Activated naive CD8-positive, alpha-beta T cell treated with anti-CD3 and anti-CD28 coated beads, Interleukin-2, amount 10 ng/mL, durations not matched to agents 7 days and 5 days (primary cell): ENCODE measurements at places on chromosomes 5 and 9. TPM values are rescaled to one million over a fixed set of nuclear protein-coding genes. Genes with fewer than 3 reads are reported as not detected.
A peak's percentile ranks its signal among the peaks of the same experiment; 100 is the strongest.

- no peak for DNase-seq
Observed at GRCh38 chr5:144230806-144231205, 60.1 kb downstream of the KCTD16 start.

DNA sequence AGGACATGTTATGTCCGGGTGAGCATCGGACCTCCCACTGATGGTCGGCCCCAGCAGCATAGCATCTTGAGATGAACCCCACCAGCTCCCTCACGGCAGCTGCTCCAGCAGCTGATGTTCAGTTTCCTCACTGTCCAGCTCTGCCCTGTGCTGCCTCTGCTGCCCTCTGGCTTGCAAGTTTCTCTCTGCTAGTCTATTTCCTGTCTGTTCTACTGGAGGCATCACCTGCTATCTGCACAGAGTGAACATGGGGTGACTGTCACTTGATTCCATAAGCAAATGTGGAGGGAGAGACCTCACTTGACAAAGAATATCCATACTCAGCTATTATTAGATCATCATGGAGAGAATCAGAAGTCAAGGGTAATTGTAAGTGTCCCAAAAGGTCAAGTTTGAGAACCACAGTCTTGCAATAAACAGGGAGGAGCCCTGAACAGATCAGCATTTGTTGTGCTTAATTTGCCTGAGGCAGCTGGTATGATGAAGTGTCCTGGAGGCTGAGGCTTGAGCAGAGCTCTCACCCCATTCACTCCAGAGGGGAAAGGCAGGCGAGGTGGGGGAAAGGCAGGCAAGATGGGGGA, 702.8 kb downstream of the SEMA5A start:
- DNase-seq, result no peak

The SPAAR gene
- not detected for total RNA-seq

The SNX2 gene
- total RNA-seq, result 42.9 TPM

DNA sequence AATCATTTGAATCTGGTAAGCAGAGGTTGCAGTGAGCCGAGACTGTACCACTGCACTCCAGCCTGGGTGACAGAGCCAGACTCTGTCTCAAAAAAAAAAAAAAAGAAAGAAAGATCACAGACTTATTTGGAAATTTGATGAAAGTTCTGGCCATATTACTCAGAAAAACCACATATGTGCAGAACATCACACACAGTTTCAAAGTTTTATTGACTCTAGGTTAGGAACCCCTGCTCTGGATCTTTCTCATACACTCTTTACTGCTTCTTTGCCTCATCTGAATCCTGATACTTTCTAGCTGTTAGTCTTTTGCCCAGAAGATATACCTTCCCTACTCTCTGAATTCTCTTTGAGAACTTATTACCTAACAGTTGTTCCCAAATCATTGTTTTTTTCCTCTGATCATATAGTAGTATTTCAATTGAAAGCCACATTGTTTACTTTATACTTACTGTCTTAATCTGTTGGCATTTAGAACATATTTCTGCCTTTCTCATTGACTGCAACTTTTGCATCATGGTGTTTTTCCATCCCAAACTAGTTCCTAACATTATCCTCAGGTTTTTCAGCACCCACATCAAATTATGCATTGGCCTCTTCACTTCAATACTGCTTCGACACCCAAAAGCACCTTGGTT, 68.7 kb downstream of the LNPEP start:
- no peak for DNase-seq

GRCh38 chr9:1052365-1053281, 2.5 kb downstream of the DMRT2 start:
- no peak for DNase-seq

DNA sequence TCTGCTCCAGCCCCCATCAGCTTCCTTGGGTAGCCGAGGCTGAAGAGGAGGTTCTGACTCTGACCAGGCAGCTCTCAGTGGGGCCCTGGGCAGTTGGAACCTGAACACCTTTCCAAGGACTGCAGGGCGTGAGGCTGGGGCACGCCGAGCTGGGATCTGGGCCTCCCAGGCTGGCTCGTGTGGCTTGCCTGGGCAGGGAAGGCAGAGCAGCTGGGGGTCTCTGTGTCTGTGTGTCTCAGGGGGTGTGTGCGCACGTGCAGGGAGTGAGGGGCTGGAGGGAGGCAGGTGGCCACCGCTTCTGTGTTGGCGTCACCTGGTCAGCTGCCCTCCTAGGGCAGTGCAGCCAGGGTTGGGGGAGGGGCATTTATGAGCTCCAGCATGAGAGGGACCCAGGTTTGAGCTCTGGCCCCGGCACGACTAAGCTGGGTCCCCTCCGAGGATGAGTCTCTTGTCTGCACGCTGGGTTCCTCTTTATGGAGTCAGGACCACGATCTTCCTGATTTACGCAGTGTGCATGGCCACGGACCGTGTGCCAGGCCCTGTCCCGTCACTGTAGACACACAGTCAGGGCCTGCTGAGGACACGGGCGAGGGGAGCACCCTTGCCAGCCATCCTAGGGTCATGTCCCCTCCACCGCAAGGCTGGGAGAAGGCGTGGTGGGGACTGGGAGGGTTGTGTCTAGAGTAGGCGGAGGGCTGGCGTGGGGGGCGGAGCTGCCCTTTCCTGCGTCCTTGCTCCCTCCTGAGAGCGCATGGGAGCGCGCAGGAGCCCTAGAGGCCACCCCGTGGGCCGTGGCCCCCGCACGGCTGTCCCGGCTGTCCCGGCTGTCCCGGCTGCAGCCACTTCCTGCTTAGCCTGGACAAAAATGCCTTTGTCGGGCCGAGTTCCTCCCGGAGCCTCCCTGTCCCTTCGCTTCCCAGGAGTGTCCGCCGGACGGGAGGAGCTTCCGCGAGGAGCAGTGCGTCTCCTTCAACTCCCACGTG, 4.6 kb downstream of the ADAMTSL2 start:
- no peak for DNase-seq

GRCh38 chr5:24535646-24536045, 109.1 kb downstream of the CDH10 start:
- no peak for DNase-seq

- DNase-seq, result no peak
Observed at GRCh38 chr9:100714372-100715099, 136.7 kb downstream of the CAVIN4 start.

The CCDC152 gene
- 8.9 TPM for total RNA-seq

The DNM1 gene
- 1.2 TPM for total RNA-seq

DNA sequence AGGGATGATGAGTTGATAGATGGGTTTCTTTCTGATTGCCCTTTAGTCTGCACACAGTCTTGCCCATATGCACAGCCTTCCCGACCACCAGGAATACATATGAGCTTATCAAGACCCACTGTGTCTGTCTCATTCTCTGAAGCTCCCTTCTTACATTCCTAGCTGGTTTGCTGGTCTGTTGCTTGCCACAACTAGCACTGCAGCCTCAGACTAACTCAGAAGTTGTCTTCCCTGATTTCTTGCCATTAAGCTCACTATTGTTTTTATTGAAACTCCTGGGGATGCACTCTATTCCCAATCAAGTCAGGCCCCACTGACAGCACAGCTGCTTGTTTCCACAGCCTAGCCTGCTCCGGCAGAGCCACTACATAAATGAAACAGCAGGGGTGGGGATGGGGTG, 97.5 kb downstream of the SAXO1 start:
- no peak for DNase-seq

The TNFAIP8 gene
- total RNA-seq, result 121 TPM

The WDR31 gene
- 1.00 TPM for total RNA-seq

- DNase-seq, result no peak
Observed at GRCh38 chr5:27818888-27819287, 780.5 kb upstream of the CDH9 start.

DNA sequence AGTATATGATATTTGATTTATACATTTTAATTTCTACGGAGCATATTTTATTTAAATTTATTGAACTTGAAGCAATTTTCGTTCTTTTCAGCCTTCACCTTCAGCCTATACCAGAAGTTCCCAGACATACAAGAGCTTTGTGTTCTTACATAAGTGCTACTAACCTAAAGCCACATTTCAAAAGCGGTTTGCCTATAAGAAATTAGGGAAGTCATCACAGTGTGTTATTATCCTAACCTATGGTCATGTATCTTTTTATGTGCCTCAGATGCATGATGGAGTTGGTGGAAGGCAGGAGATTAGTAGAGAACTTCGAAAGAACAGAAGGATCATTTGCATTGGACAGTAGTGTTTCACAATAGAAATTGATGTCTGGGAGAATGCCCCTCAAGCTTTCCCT, 3.1 kb downstream of the KIF2A start:
- DNase-seq, result no peak

GRCh38 chr9:75488719-75489110, 400.4 kb downstream of the OSTF1 start:
- no peak for DNase-seq

DNA sequence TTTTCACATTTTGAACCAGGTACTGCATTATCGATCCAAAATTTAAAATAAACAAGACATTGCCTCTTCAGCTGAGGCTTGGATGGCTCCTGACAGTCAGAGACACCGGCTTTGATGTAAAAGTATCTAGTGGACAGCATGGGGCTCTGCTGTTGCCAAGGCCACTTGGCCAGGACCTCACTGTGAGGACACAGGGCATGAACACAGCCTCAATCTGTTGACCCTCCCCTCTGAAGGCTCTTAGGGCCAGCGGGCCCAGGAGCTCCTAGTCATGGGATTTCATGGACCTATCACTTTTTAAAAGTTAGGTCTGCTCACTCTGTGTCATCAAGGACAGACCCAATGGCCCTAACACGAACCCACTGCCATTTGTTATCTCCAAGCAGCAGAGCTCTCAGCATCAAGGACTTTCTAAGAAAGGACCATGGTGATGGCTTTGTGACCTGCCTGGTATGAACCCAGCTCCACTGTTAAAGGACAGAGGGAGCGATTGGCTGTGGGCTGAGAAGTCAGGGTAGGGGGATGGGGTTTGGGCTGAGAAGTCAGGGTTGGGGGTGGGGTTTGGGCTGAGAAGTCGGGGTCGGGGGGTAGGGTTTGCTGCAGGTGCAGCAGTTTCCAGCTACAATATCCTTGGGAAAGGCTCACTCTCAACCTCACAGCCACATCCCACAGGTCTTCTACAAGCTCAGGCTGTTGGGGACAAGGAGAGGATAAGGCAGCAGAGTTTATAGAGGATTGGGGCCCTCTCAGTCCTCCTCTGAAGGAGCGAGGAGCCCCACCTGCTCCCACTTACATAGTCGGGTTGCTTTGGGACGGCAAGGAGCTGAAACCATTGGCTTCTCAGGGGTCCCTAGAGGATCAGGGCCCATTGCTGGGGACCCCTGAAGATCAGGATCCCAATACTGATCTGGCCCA, 146.8 kb downstream of the BARX1 start:
- no peak for DNase-seq

- DNase-seq, result peak; percentile 39
Observed at GRCh38 chr9:135098400-135099105, 11.1 kb downstream of the OLFM1 start.

DNA sequence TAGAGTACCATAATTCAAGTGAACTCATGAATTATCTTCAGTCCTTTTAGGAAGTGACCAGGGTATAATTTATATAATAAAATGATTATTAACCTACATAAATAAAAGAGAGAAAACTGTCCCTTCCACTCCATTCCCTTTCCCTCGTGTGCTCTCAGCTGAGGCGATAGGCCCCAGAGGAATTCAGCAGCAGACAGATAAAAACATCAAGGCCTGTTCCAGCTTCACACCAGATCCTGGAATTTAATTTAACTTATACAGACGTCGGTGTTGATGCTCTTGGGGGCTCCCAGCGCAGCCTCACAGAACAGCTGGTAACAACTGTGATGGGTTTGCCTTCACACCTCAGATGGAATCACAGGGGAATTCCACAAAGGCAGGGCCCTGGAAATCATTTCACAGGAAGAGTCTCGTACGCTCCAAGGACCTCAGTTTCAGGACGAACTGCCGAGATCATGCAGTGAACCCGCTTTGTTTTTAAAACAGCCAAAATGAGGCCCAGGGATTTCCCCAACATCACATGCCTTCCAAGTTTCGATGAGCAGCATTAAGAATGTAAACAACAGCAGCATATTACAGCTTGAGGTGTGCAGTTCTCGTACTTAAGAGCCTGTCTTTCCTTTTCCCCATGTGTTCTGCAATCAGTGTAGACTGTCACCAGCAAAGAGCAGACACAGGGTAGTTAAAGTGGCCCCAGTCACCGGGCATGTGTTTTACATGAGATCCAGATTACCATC, 73.6 kb upstream of the ALDH1B1 start:
- no peak for DNase-seq

The PARP8 gene
- 159 TPM for total RNA-seq

DNA sequence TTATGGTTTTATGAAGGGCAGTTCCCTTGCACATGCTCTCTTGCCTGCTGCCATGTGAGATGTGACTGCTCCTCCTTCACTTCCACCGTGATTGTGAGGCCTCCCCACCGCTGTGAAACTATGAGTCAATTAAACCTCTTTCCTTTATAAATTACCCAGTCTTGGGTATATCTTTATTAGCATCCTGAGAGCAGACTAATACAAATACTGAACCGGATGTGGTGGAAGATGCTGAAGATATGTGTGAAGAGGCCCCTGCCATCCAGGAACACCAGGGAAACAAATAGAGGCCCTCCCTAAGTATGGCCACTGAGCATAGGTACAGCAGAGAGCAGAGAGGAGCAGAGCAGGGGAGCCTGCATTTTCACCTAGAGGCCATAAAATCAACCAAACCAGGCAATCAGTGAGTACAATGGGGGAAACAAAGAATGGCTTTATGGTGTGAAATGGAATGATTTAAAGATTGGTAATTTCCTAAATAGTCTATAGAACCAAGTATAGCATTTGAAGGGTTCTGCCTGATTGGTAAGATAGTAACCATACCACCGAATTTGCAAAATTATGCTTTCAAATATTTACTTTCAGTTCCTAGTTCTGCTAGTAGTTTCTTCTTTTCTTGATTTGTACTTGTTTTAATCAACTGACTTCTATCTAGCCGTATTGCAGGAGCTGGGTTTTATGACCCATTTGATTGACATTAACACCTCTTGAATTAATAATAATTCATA, 421.6 kb downstream of the IRX1 start:
- no peak for DNase-seq

- no peak for DNase-seq
Observed at GRCh38 chr5:168882283-168882682, 303.1 kb upstream of the PANK3 start.

DNA sequence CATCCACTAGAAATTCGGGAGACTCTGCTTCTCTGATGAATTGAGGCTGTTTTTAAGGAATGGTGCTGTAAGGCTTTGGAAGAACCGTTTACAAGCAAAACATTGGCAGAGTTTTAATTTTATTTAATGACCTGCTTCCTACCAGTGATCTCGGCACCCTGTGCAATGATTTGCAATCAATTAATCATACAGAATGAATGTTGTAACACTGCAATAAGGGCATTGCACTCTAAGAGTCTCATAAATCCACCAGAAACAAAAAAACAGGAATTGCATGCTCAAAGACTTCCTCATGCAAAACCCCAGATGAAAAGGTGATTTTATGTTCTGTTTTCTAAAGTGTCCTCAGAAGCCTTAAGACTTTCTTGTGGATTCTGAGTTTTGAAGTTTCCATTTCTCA, 295.7 kb downstream of the ARHGEF28 start:
- DNase-seq, result no peak
